ENCODE measurements at places on chromosomes 16 and 17. TPM values are rescaled to one million over a fixed set of nuclear protein-coding genes. Genes with fewer than 3 reads are reported as not detected.

Gene TM4SF5
- not detected for total RNA-seq

Gene METTL22
- 27.1 TPM for total RNA-seq

Gene TSNAXIP1
- 0.11 TPM for total RNA-seq

Gene KRT31
- not detected for total RNA-seq

Gene ACSM5
- not detected for total RNA-seq
